Spleen (tissue), 13 donors: ENCODE measurements at places on chromosomes 12 and 14. TPM values are rescaled to one million over a fixed set of nuclear protein-coding genes. Genes with fewer than 3 reads are reported as not detected.

The GNB3 gene
- total RNA-seq = 2.7 TPM

The FGD6 gene
- total RNA-seq = 13.0 TPM

- H3K36me3 ChIP-seq = no peaks in the 10 kb centered on the region
- H3K4me1 ChIP-seq = no peaks in the 10 kb centered on the region
- H3K27me3 ChIP-seq = no peaks in the 10 kb centered on the region
- no peak overlapping the region for H3K4me3 ChIP-seq
- no peak overlapping the region for H3K27ac ChIP-seq
Measured at GRCh38 chr12:79006306-79006705, 141.7 kb downstream of the SYT1 start.

- DNase-seq = peak; percentile 48
- H3K27me3 ChIP-seq = no peaks in the 10 kb centered on the region
- H3K4me3 ChIP-seq = no peak overlapping the region
- no peak overlapping the region for H3K27ac ChIP-seq
- H3K36me3 ChIP-seq = no peaks in the 10 kb centered on the region
- H3K4me1 ChIP-seq = no peaks in the 10 kb centered on the region
Measured at GRCh38 chr14:105139212-105139825, 29.3 kb downstream of the JAG2 start.

- H3K36me3 ChIP-seq = no peaks in the 10 kb centered on the region
- no peak for DNase-seq
- H3K27me3 ChIP-seq = no peaks in the 10 kb centered on the region
Measured at GRCh38 chr12:80946591-80946990, 8.9 kb upstream of the LIN7A start.
